ENCODE measurements at places on chromosomes 7 and 10. TPM values are rescaled to one million over a fixed set of nuclear protein-coding genes. Genes with fewer than 3 reads are reported as not detected.

Gene MKLN1
- total RNA-seq, result 38.7 TPM

Gene CADPS2
- total RNA-seq, result 12.1 TPM

DNA sequence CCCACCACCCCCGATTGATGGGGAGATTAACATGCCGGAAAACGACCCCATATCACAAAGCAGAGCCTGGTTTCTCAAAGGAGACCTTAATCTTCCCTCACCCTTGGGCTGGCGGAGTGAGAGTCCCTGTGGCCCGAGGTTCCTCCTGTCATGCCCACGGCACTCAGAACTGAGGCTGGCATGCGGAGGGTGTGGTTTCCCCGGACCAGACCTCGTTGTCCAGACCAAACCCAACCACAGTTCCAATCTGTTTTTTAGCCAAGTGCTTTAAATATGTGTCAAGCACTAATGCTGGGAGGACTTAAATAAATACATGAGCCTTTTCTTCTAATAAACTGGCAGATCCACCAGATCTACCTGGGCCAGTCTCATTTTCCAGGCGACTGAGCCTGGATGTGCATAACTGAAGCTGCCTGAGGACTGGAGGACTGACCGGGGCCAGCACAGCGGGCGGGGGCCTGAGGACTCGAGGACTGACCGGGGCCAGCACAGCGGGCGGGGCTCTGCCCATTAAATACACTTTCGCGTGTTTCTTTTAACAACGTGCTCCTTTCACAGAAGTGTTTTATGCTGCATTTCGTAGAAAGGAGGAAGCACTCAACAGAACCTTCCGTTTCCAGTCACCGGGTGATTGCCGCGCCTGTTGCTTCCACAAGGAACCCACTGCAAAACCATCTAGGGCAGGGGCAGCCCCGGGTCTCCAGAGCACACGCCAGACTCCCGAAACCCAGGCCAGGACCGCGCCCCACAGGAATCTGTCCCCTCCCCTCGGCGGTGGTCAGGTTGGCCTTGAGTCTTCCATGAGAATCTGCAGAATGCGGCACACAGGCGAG, 334.6 kb downstream of the PTPRN2 start:
- DNase-seq, result no peak

GRCh38 chr7:6294839-6295238, 22.4 kb upstream of the CYTH3 start:
- DNase-seq, result no peak

GRCh38 chr10:108275895-108276685, 1111.6 kb upstream of the SORCS1 start:
- DNase-seq, result no peak

DNA sequence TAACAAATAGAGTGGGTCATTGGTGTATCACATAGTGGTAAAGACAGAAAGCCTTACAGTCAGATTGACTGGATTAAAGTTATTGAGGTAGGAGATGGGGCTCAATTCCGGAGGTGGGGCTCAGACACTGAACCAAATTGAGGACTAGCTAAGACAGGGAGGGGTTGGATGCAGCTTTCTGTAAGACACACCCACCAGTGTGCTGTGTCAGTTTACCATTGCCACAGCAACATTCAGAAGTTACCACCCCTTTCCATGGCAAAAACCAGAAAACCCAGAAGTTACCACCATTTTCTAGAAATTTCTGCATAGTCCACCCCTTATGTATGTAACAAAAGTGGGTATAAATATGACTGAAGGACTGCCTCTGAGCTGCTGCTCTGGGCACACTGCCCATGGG, 167.6 kb upstream of the TMEM72 start:
- no peak for DNase-seq

Gene LEP
- total RNA-seq, result 0.75 TPM

- no peak for DNase-seq
These were observed 107.5 kb downstream of the INSYN2A start for GRCh38 chr10:127088908-127089307.

DNA sequence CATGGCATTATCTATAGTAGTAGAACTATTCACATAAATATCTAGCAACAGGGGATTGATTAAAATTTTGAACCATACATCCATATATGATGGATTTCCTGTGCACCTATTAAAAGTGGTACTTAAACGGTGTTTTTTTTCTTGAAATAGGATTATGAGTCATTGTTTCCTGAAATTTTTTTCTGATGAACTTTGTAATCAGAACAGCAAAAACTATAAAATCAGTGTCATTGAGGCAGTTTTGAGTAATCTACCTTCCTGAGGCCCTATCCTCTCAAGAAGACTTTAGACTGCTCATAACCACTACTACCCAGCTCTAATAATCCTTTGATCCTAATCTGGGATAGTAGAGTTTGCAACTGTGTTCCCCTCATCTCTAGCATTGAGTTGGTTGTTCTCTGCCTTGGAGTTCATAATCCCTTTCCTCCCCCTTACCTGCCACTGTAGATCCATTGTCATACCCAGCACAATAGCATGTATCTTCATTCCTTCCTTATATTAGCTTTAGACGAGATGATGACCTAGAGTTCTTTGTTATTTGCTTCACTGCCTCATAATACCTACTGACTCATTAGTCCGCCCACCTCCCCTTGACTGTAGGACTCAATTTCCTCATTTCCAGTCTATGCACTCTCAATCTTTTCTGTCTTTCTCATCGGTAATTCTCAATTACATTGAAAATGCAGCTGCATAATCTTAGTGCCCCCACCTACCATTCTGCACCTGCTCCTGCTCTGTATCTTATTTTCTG, 133.4 kb downstream of the LRRC4 start:
- DNase-seq, result no peak

GRCh38 chr10:48659790-48660189, 24.9 kb upstream of the WDFY4 start:
- DNase-seq, result no peak

DNA sequence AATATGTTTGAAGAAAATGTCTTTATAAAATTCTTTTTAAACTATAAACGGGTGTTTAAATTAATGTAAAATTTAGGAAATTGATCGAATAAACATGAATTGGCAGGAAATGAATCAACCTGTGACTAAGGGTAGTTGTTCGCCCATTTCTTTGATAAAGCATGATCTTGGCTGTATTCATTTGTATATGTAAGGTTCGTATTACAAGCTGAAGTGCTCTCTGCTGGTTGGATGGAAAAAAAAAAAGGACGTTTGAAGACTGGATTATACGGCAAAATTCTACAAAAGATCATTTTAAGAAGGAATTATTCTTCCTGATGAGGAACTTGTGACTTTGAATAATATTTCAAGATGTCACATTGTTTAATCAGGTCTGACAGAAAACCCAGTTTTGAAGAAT, 185.4 kb upstream of the ANK3 start:
- DNase-seq, result no peak

DNA sequence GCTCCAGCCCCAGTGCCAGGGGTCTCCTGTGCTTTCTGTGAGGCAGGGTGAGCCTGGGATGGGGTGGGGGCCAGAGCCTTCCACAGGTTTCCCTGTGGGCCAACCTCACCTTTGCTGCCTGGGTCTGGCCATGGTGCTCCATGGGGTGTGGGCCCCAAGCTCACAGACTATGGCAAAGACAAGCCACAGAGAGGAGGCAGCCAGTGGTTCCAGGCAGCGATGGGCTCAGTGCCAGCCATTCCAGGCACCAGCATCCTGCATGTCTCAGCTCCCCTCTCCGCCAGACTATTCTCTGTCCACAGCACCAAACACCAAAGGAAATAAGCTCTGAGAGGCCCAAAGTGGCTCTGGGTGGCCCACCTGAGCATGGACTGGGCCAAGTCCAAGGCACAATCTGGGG, 133.5 kb downstream of the PTPN20 start:
- no peak for DNase-seq

- no peak for DNase-seq
These were observed 5.5 kb upstream of the LZTS2 start for GRCh38 chr10:100993986-100994708.

Gene HOGA1
- total RNA-seq, result not detected

Measured in left colon (tissue), 2 donors.